GDM1 (cell line): ENCODE measurements at places on chromosomes 3 and 15.

DNA sequence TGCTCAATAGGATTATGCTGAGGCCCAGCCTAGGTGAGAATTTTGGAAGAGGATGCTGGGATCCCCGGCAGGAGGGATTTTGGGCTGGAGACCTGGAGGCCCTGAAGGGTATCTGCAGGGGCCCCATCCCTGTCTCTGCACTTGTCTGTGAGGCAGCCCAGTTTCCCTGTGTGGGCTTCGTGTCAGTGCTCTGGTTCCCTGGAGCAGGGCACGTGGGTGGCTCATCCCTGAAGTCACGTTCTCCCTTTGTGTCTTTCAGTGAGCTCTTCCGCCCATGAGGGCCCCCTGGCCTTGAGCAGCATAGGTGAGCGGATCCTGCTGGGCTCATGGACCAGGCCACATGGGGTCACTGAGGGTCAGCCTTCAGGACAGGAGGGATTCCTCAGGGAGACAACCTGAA is 217.9 kb downstream of the SNRPN start:
- DNase-seq = no peak

DNA sequence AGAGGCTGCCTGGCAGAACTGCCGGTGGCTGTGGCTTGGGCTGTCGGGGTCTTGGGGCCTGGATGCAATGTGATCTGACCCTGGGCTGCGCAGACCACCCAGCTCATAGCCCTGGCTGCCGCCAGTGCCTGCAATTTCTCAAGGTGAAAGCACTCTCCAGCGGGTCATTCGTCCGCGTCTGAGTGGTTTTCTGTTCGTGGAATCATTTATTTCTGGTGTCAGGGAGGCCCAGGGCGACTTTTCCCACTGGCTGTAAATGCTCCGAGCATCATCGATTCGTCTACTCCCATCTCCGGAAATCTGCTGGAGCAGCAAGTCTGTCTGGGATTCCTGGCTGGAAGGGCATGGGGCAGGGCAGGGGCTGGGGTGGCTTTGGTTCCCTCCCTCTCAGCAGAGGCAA is 40.6 kb upstream of the ADPGK start:
- no peak for DNase-seq

DNA sequence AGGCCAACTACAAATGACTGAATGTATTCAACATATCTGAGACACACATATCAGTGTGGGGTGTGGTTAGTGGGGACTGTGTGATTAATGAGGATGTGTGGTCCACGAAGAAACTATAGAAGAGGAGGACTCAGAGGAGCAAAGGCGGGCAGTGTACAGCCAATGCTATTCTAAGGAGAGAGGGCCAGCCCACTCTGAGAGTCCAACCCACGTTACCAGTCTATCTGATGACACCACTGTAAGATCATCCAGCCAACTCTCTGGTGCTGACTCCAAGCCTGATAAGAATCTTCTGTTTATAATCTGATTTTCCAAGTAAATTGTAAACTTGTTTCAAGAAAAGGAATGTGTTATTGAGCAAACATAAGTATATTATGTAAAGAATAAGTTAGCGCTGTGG is 47.2 kb downstream of the MCF2L2 start:
- DNase-seq = no peak

- no peak for DNase-seq
Measured at GRCh38 chr3:11131371-11131770, 22.9 kb upstream of the HRH1 start.

DNA sequence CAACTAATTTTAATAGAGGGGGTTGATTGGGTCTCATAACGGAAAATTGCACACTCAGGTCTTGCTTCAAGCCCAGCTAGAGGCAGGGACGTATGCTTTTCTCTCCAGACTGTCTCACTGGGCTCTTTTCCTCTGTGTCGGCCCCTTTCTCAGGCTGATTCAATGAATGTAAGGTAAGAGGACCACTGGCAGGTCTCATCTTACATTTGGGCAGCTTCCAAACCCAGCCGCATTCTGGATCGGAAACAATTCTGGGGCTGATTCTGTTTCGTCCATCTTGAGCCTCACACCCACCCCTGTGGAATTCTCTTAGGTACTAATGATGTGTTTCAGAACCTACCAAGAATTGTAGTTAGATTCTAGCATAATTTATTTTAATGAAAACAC is 40.7 kb downstream of the TMEM212 start:
- DNase-seq = no peak

DNA sequence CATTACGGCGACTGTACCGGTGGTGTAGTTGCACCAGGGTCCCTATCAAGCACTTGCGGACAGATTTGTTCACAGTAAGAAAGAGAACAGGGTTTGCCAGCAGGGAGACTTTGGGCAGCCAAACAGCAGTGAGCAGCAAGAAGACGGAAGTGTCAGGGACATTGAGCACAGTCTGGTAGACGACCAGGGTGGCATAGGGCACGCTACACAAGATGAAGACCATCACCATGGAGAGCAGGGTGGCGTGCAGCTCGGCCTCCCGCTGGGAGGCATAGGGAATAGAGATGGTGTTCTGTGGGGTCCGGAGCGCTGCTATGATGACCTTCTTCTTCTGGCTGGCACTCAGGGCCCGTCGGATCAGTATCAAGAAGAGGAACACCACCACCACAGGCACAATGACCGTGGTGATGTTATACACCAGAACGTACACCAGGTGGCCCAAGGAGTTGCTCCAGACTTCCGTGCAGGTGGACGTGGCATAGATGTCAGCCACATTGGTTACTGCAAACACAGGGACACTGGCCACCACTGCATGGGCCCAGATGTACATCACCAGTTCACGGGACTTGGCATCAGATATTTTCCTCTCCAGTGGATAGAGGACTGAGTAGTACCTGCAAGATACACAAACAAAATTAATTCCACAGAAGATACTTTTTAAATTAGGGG is 19.1 kb upstream of the FSIP1 start:
- no peak for DNase-seq

GRCh38 chr3:188911026-188911850 is 260.5 kb upstream of the TPRG1 start:
- no peak for DNase-seq

DNA sequence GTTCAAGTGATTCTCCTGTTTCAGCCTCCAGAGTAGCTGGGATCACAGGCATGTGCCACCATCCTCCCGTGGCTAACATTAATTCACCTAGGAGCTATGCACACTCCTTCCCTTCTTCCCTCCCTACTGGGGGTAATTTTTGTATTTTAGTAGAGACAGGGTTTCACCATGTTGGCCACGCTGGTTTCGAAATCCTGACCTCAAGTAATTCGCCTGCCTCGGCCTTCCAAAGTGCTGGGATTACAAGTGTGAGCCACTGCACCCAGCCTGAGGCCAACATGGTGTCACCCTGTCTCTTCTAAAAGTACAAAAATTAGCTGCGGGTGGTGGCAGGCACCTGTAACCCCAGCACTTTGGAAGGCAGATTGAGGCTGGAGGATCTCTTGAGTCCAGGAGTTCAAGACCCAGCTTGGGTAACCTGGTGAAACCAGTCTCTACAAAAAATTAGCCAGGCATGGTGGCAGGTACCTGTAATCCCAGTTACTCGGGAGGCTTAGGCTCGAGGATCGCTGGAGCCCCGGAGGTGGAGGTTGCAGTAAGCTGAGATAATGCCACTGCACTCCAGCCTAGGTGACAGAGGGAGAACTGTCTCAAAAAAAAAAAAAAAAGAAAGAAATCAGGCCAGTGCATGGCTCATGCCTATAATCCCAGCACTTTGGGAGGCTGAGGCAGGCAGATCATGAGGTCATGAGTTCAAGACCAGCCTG is 6.1 kb downstream of the RNU5B-1 start:
- DNase-seq = no peak

GRCh38 chr15:36275656-36276055 is 303.8 kb upstream of the CDIN1 start:
- no peak for DNase-seq

- DNase-seq = no peak
Measured at GRCh38 chr3:25259871-25260270, 168.2 kb upstream of the RARB start.

DNA sequence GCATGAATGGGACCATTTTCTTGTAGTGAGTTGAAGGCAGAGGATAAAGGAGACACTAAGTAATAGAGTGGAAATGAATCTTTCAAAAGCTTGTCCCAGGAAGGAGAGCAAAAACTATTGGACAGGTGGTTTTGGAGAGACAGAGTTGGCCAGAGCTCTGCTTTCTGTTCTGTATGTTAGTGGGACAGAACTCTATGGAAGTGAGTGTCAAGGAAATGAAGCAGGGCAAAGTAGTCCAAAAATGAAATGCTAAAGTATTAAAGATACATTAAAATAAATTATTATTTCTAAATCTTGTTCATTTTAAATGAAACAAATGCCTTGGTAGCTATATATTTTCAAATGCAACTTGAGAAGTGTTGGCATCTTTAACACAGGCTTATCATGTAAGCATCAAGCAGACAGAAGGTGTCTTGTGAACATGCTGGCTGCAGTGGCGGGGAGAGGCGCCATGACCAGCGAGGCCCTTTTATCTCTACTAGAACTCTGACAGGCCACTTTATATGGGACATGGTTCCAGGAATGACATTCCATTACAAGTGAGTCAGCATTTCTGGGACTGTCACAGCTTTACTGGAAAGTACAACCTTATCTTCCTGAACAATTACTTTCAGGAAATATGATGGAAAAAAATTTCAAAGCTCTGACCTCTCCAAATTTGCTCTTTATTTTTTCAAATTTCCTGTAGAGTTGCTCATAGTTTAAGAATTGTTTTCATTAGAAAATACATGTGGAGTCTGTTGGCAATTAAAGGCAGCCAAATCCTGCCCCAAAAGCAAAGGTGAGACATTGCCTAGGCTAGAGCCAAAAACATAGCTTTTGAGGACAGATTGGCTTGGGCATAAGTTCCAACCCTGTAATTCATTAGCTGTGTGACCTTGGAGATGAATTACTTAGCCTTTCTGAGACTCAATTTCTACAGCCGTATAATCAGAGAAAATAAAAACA is 106.5 kb downstream of the ECT2 start:
- no peak for DNase-seq

DNA sequence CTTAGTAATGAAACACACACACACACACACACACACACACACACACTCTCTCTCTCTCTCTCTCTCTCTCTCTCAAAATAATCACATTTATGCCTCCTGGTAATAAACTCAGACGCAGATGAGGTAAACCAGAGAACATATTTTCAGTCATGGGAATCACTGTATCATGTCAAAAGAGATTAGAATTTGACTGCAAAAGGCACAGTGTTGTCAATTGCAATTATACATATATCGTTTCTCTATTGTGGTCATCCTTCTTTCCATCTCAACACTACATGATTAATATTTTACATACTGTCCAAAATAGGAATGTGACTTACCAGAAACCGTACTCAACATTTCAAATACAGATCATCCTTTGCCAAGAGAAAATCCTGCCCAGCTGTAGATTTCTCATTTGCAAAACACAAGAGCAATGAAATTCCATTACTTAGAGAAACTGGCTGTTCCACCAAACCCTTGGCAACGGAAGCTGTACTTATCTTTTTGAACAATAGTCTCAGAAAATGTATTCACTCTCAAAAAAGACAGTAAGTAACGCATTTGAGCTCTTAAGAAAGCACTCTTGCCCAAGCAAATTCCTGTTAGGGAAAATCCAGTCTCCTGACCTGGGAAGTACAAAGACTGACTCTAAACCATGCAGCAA is 24.3 kb downstream of the PDZRN3 start:
- no peak for DNase-seq

GRCh38 chr3:62277986-62278385 is 95.4 kb downstream of the FEZF2 start:
- DNase-seq = no peak

DNA sequence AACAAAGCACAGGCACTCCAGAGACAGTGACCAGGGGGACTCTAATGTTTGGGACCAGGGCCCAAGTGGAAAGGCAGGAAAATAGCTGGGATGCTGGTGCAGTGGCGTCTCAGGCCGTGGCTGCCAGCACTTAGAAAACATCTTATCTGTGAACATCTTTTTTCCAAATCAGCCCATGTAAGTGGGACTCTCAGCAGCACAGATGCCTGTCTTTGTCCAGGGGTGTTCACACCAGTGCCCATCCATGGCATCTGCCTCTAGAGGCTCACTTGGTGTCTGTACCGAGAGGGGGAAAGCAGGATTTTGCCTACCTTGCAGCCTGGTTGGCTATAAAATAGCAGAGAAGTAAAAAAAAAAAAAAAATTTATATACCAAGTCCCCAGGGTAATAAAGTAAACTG is 26.7 kb downstream of the SLC12A8 start:
- no peak for DNase-seq

DNA sequence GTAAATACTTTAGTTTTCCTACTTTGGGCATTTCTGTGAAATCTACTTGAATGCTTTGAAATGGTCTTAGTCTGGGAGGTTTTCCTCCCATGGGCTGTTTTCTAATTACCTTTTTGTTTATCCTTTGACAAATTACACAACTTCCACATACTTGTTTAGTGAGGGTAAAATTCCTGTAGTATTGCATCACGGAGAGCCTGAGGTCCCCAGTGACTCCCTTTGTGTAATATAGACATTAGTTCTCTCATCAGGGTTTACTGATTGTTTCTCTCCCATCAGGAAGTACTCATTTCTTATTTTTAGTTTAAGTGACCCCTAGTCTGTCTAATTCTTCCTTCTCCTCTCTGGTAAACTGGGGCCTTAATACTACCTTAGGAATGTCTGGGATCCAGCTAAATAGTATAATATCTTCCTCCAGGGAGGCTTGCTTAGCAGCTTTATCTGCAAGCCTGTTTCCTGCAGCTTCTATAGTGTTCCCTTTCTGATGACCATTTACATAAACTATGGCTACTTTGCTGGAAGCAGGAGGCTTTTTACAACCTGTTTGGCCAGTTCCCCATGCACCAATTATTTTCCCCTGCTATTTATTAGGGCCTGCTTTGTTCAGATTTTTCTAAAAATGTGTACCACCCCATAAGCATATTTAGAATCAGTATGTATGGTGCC is 87.2 kb upstream of the XCR1 start:
- no peak for DNase-seq

DNA sequence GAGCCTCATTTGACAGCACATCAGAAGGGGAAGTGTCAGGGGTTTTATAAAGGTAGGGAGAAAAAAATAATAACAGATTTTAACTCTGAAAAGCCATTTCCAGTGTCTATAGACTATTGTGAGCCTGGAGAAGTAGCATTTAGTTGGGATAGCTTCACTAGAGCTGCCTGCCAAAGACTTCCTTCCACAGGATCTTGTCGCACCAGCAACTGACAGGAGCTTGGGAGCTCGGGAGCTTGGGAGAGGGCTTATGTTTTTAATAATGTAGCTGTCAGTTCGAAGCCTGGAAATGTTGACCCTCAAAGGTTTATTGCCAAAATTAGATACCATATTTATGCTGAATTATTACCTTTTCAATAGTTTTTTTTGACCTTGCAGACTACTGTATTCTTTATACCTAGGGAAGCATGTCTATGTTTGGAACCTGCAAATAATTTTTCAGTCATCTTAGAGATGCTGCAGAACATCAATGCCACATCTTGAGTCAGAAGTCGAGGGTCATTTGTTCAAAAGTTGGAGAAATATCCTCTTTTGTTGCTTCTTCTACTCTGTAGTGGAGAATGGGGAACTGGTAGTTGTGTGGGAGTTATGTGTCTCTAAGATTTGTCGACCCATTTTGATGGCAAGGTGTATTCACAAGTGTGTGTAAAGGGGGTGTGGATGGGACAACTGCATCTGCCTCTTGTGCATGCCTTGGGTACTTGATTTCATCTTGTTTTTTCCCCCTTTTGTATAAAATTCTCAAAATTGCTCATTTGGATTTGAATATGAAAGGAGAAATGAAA is 41.7 kb downstream of the ARPP21 start:
- DNase-seq = no peak

- no peak for DNase-seq
Measured at GRCh38 chr15:70525551-70525950, 237.8 kb downstream of the UACA start.
